Activated CD4-positive, alpha-beta T cell treated with anti-CD3 and anti-CD28 coated beads for 48 hours (primary cell): ENCODE measurements at places on chromosomes 7 and 10.
A peak's percentile ranks its signal among the peaks of the same experiment; 100 is the strongest.

DNA sequence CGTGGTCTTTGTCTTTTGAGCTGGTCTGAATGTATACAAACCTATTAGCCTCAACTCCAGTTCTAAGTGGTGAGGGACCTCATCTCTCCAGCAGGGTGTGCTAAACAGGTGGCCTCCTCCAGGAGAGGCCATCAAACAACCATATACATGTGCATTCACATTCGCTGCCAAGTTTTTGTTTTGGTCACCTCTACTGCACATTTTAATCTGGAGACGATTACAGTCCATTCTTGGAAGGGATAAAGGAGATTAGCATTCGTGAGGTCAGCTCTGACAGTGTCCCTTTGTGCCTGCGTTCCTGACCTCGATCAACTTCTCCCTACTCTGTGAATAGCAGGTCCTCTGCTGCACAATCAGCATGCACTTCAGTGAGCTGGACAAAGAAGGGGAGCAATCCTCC lies 60.8 kb downstream of the RHOBTB1 start:
- no peak for DNase-seq

GRCh38 chr7:30173058-30173897 lies 38.5 kb downstream of the MTURN start:
- DNase-seq = no peak

- DNase-seq = peak; percentile 51
Measured at GRCh38 chr10:35442592-35442991, 106.3 kb downstream of the CCNY start.

GRCh38 chr10:103692952-103693811 lies 162.2 kb downstream of the SH3PXD2A start:
- peak; percentile 38 for DNase-seq

DNA sequence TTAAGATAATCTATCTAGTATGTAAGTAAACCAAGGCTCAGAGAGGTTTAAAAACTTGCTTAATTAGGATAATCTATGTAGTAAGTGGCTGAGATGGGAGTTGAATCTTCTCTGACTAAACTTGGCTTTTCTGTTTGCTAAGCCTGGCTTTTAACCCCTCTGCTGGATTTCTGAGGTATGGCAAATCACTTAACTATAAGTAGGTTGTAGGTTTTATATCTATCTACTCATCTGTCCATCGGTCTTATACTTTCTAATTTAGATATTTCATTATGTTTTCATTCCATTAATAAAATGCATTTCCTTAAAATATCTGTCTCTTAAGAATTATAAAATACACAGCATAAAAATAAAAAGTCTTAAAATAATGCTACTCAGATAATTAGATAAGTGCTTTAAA lies 59.4 kb downstream of the ST7 start:
- DNase-seq = no peak

GRCh38 chr7:138000081-138000701 lies 1.7 kb downstream of the CREB3L2 start:
- DNase-seq = no peak

- DNase-seq = no peak
Measured at GRCh38 chr7:92460510-92460909, 13.2 kb downstream of the GATAD1 start.

- no peak for DNase-seq
Measured at GRCh38 chr7:18497800-18498199, 2.3 kb downstream of the HDAC9 start.

- no peak for DNase-seq
Measured at GRCh38 chr10:107502229-107502985, 337.9 kb upstream of the SORCS1 start.

- DNase-seq = no peak
Measured at GRCh38 chr10:36602374-36602773, 523.0 kb upstream of the ANKRD30A start.
